ENCODE measurements at places on chromosomes 1 and 21. TPM values are rescaled to one million over a fixed set of nuclear protein-coding genes. Genes with fewer than 3 reads are reported as not detected.

LYPLAL1 gene
- 29.9 TPM for total RNA-seq

TFF2 gene
- not detected for total RNA-seq

DNA sequence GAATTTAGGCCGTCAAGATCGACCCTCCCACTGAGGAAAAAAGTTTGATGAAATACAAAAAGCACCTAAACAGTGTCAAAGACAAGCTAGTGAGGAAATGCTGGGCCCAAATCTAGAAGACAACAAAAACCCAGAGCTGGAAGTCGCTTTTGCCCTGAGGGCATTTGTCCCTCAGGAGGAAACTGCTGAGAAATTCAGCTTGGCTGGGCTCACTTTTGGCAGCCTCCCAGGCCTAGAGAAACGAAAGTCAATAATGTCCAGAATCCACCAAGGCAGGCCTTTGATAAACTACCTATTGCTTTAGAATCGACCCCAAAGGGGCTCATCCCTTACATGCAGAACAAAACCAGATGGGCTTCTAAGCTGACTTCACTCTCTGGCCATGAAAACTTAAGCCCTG lies 38.9 kb downstream of the SYT2 start:
- H3K4me3 ChIP-seq, result no peak overlapping the region
- DNase-seq, result peak; percentile 69
- H3K36me3 ChIP-seq, result no peaks in the 10 kb centered on the region
- H3K4me1 ChIP-seq, result no peaks in the 10 kb centered on the region

GRCh38 chr1:53075761-53076163 lies 13.7 kb downstream of the PODN start:
- DNase-seq, result peak; percentile 41
- H3K36me3 ChIP-seq, result no peaks in the 10 kb centered on the region
- no peak overlapping the region for H3K27ac ChIP-seq
- H3K27me3 ChIP-seq, result no peaks in the 10 kb centered on the region
- H3K4me1 ChIP-seq, result no peaks in the 10 kb centered on the region

GRCh38 chr1:65176591-65176990 lies 28.6 kb downstream of the AK4 start:
- H3K4me3 ChIP-seq, result no peak overlapping the region
- peaks cover 2% of the 10 kb centered on the region for H3K4me1 ChIP-seq
- no peaks in the 10 kb centered on the region for H3K27me3 ChIP-seq
- no peaks in the 10 kb centered on the region for H3K36me3 ChIP-seq

GRCh38 chr21:21200939-21201615 lies 202.9 kb downstream of the NCAM2 start:
- H3K4me3 ChIP-seq, result peak overlapping the region; percentile 18
- H3K27ac ChIP-seq, result peak overlapping the region; percentile 19
- no peak for DNase-seq
- peaks cover 4% of the 10 kb centered on the region for H3K36me3 ChIP-seq

DNA sequence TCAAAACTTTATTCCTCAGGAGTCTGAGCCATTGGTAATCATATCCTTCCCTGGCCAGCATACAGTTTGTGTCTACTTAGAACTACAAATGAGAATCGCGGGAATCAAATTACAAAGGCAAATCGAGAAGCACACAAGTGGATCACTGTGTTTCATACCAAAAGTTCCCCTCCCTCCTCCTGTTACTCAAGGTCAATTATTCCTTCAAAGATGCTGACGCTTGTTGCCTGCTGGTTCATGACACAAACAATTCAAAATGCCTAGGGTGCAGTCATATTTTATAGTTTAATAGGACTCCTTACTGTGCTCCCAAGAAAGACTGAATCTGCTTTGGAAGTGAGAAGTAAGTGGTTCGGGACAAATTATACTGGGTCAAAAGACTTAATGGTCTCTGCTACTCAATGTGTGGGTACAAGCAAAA lies 93.0 kb upstream of the PBX1 start:
- no peaks in the 10 kb centered on the region for H3K36me3 ChIP-seq
- DNase-seq, result no peak
- H3K4me3 ChIP-seq, result no peak overlapping the region

DNA sequence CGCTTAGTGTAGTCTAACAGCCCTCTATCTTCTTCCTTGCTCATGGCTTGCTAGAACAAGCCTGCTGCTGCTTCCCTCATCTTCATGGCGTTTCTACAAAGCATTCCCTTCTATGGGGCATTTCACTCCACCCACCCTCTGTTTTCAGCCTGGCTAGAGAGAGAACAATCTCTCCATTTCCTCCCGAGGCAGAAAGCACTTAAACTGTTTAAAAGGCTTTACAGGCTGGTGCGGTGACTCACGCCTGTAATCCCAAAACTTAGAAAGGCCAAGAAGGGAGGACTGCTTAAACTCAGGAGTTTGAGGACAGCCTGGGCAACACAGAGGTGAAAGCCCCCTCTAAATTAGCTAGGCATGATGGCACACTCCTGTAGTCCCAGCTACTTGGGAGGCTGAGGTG lies 17.8 kb downstream of the ORC1 start:
- no peaks in the 10 kb centered on the region for H3K36me3 ChIP-seq
- H3K27ac ChIP-seq, result no peak overlapping the region
- DNase-seq, result no peak
- no peaks in the 10 kb centered on the region for H3K4me1 ChIP-seq
- no peak overlapping the region for H3K4me3 ChIP-seq

DNA sequence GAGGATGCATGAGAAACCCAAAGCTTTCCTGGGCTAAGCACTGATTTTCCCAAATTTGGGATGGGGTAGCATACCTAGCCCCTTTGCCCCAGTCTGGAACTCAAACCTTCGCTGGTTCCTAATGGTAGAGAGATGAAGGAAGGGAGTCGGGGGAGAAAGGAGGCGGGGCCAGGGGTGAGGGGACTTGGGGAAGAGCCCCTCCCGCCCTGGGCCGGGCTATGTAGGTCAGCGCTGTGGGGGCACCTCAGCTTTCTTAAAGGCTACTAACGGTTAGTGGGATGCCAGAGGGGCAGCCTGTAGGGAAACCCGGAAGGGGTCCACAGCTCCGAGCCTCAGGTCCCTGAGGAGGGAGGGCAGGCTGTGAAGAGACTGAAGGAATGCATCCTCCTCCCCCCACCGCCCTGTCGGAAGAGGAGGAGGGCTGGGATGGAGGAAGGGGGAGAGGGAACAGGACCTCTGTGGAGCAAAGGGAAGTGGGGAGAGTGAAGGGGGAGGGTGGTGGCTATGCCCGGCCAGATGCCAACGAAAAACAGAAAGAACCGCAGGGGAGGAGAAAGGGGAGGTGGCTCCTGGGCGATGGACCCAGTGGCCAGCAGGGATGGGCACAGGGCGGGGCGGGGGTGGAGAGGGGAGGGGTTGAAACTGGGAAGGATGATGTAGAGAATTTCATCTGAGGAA lies 1.3 kb downstream of the CADM3 start:
- no peaks in the 10 kb centered on the region for H3K36me3 ChIP-seq
- H3K27ac ChIP-seq, result no peak overlapping the region
- H3K27me3 ChIP-seq, result peaks cover 11% of the 10 kb centered on the region
- H3K4me3 ChIP-seq, result peak overlapping the region; percentile 52
- no peaks in the 10 kb centered on the region for H3K4me1 ChIP-seq

DNA sequence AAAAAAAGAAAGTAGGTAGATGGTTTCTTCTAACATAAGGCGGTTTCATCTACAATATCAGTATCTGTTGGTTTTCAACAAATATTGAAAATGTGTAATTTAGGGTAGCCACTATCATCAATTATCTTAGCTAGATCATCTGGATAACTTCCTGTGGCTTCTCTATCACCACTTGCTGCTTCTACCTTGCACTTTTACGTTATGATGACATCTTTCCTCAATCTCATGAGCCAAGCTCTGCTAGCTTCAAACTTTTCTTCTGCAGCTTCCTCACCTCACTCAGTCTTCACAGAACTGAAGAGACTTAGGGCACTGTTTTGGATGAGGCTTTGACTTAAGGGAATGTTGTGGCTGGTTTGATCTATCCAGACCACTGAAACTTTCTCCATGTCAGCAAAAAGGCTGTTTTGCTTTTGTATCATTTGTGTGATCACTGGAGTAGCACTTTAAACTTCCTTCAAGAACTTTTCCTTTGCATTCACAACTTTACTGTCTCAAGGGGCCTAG lies 144.9 kb upstream of the HP1BP3 start:
- no peak for DNase-seq
- no peaks in the 10 kb centered on the region for H3K27me3 ChIP-seq
- H3K4me1 ChIP-seq, result no peaks in the 10 kb centered on the region
- H3K36me3 ChIP-seq, result no peaks in the 10 kb centered on the region
- no peak overlapping the region for H3K27ac ChIP-seq

All from breast epithelium (tissue), 4 donors.